ENCODE measurements at places on chromosomes 1 and 21.

DNA sequence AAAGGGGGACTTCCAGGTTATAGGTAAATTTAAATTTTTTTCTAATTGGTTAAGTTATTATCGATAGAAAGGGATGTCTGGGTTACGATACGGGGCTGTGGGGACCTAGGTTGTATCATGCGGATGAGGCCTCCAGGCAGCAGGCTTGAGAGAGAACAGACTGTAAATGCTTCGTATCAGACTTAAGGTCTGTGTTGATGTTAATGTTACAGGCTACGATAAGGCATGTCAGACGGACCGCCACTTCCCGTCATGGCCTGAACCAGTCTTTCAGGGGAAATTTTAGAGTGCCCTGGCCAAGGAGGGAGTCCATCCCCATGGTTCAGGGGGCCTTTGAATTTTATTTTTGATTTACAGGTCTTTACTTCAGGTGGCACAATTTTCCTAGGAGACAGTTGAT lies 16.7 kb downstream of the ABCG1 start:
- DNase-seq, result no peak

DNA sequence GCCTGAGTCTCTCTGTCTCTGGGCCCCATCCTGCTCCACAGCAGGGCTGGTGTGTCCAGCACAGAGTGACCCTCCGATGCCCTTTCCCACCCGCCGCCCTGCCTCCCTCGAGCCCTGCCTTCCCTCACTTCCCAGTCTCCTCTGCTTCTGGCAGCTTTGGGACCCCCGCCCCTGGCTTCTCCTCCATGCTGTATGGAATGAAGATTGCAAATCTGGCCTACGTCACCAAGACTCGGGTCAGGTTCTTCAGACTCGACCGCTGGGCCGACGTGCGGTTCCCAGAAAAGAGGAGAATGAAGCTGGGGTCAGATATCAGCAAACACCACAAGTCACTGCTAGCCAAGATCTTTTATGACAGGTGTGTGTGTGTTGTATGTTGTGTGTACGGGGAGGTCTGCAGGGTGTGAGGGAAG lies 14.3 kb downstream of the MOV10 start:
- no peak for DNase-seq

- no peak for DNase-seq
Measured at GRCh38 chr1:184596950-184597645, 157.6 kb downstream of the EDEM3 start.

GRCh38 chr1:119254067-119254720 lies 113.7 kb upstream of the WARS2 start:
- DNase-seq, result no peak

GRCh38 chr1:104702731-104703130 lies 953.0 kb downstream of the AMY1C start:
- no peak for DNase-seq

DNA sequence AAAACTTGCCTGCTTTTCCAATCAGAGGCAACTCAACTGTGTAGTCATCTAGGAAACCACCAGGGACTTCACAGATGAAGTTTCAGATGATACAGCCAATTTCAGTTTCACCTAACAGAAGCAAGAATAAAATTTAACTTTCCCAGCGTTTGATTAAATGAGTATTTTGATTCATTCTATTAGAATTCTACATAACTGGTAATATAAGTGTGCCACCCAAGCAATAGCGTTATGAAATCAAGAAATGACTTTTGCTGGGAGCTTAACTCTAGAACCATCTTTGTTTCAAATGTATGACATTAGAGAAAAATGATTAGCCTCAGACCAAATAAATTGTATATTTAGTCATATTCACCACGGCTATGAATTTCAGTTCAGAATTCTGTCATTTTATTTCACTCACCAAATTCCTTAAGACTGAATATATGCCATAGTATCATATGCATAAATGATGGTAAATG lies 239.3 kb downstream of the NRIP1 start:
- DNase-seq, result no peak

DNA sequence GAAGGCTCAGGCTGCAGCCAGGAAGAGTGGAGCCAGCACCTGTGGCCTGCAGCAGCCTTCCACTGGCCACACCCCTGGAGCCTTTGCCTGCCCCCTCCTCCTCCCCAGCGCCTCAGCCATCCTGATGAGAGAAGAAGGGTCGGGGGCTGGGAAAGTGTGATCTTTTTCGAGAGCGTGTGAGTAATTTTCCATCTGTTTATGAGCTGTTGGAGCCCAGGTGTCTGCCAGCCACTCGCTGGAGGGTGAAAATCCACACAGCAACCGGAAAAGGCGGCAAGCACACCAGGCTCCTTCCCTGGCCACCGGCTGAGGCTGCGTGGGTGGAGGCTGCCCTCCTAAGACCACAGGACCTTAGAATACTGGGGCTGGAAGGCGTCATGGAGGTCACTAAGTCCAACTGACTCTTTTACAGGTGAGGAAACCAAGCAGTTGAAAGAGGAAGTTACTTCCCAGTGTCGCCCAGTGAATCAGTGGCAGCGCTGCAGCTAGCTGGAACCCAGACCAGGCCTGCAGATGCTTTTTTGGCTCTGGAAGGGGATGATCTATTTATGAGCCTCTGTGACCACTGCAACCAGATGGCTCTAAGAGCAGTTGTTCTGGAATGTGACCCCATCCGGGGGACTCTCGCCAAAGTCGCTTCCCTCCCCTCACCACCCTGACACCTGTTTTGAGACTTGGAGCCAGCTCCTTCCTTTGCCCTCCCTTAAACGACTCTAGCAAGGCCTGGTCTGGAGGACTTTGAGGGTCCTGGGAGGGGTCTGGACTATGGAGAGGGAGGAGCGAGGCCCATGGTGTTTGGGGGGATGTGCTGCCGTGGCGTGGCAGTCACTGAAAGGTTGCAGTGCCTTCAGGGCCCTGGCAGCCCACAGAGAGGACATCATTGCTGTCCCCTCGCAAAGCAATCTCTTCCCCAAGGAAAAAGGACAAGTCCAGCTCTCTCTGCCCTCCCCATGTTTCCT lies 54.5 kb downstream of the LGR6 start:
- DNase-seq, result no peak

DNA sequence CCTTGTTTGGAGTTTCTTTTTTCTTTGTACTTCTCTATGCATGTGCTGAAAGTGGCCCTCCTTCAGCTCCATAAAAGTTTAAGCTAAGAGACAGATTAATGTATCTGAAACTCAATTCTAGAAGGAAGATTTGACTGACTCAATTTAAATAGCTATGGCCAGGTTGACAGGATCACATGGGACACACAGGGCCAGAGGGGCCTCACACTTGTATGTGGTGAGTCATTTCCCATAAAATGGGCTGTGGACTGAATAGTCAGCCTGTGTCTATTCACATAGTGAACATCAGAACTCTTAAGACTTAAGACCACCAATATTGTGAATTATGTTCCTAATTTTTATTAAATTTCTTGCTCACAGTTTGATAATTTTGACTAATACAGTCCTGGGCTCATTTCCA lies 45.7 kb upstream of the DEPDC1 start:
- DNase-seq, result peak; percentile 4
